ENCODE measurements at places on chromosomes 3 and 15.

GRCh38 chr15:92870010-92870591 lies 30.0 kb upstream of the CHD2 start:
- DNase-seq: no peak

GRCh38 chr3:57792198-57792597 lies 36.1 kb downstream of the SLMAP start:
- DNase-seq: no peak

DNA sequence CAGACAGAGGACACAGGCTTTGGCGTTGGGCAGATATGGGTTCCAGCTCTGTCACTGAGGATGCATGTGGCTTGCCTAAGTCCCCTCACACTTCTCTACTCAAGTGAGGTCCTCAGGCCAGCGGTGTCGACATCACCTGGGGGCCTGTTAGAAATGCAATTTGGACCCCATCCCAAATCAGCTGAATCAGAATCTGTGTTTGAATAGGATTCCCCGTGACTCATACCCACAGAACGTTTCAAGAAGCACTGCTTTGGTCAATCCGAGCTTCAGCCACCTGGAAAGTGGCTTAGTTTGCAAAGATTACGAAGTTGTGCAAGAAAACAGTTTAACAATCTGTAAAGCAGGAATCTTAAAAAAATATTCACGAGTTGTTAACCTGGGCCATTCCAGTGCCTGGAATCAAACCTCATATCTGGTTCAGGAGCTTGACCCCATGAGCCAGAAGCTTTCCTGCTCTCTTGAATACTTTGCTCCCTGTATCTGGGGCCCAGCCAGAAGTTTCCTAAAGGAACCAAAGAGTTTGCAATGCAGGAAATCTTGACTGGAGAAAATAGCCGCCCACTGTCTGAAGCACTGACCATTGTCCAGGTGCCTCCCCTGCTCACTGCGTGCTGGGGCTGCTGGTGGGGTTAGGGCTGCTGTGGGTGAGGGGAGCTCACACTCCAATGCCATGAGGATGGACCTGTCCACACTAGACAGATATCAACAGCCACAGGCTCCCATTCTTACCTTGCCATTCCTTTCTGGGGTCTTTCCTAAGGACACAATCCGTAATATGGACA lies 208.5 kb upstream of the LINGO1 start:
- no peak for DNase-seq

- DNase-seq: no peak
Observed at GRCh38 chr15:61030451-61030850, 198.7 kb downstream of the RORA start.

GRCh38 chr3:119731560-119732343 lies 28.9 kb downstream of the CFAP91 start:
- DNase-seq: peak; percentile 28

- DNase-seq: no peak
Observed at GRCh38 chr3:154584974-154585373, 155.0 kb upstream of the GPR149 start.

DNA sequence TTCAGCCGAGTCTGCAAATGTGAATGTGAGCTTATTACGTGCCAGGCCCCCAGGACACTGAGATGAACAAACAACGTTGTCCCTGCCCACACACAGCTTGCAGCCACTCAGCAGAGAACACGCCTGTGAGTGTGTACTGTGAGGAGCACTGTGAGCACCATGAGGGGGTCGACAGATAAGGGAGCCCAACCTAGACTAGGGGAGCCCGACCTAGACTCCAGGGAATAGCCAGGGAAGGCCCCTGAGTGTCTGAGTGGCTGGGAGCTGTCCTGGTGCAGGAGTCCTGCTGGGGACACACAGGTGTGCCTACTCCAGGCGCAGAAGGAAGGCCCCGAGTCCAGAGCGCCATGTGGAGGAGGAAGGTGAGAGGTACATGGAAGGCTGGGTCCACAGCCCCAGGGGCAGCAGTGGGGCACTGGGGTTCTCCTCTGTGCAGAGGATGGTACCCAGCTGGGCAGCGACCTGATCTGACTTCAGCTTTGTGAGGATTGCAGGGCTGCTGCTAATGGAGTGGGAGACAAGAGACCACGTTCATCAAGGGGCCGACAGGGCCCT lies 36.5 kb downstream of the MGLL start:
- DNase-seq: no peak

GRCh38 chr3:133455960-133456359 lies 56.1 kb downstream of the BFSP2 start:
- no peak for DNase-seq

- DNase-seq: no peak
Observed at GRCh38 chr3:172982736-172983364, 158.2 kb downstream of the SPATA16 start.

DNA sequence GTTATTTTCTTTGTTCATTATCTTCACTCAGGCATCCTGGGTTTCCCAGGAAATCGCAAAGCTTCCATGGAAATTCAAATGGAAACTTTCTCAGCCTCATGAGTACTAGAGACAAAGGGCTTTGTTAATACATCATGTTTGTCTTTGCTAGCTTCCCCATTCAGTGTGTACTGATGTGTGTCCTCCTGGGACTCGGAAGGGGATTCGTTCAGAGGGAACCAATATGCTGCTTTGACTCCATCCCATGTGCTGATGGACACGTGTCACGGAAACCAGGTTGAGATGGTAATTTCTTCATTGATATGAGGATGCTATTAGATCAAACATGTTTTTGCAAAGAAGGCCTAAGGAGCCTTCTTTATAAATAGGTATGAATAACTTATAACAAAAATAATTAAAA lies 87.0 kb upstream of the KCNAB1 start:
- no peak for DNase-seq

Data from stromal cell of bone marrow (primary cell).